ENCODE measurements at places on chromosomes 4 and X.

DNA sequence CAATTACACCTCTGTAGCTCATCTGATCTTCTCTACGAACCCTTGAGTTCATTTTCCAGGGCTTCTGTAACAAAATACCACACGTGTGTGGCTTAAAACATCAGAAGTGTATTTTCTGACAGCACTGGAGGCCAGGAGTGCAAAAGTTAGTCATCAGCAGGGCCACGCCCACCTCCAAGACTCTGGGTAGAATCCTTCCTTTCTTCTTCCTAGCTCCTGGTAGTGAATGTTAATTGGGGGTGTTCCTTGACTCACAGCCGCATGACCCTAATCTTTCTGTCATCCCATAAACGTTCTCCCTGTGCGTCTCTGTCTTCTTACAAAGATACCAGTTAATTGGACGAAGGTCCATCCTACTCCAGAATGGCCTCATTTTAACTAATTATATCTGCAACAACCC, 115.0 kb downstream of the TRIML1 start:
- DNase-seq = no peak

DNA sequence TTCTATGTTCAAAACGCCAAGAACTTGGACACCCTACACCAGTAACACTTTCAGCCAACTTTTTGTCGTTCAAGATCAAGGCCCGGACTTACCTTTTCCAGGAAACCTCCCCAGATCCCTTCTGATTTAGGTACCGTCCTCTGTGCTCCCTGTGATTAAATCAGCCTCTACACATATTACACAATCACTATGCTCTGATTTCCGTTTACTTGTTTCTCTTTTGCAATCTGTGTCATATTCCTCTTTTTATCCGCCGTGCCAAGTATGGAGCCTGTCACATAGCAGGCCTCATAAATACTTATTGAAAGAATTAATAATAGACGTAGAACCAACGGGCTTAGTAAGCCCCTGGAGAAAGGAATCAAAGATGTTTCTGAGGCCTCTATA, 722 bp upstream of the TMEM33 start:
- DNase-seq = no peak

GRCh38 chr4:6506616-6507140, 34.3 kb upstream of the PPP2R2C start:
- DNase-seq = no peak

DNA sequence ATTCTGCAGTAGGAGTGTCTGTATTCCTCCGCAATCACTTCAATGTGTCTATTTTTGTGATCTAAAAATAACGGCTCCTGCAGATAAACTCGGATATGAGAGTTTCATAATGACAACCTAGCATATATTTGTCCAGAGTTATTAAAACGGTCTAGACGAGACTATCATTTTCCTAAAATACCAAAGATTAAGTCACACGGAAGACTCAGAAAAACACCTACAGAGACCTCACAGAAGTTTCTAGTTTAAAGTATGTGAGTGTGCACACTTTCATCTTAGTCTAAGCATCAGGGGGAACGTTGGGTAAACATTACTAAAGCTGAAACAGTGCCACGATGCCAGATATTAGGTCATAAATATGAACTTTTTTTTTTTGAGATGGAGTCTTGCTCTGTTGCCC, 156.9 kb downstream of the AFAP1 start:
- no peak for DNase-seq

DNA sequence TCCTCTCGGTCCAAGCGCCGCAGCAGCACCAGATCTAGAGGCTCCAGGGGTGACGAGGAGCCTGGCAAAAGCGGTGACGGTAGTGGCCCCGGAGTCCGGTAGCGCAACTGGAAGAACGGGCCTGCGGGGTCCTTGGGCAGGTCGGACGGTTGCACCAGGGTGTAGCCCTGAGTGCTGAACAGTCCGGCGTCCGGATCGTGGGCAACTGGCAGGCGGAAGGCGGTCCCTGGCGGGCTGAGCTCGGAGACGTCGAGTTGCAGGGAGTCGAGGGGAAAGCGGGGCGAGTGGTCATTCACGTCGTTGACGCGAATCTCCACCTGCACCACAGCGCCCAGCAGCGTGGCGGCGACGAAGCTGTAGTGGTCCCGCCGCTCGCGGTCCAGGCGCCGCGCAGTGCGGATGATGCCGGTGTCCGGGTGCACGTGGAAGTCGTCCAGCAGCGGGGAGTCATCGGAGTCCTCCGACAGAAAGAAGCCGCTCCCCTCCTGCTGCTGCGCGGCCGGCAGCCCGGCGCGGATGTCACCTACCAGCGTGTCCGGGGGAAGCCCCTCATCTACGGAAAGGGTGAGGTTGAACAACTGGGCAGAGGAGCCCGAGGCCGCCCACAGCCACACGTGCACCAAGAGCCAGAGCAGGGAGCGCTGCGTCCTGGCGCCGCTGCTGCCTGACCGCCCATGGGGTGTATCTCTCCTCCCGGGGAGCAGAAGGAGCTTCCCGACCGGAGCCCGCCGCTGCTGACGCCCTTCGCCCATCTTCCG, 837 bp downstream of the DCHS2 start:
- DNase-seq = no peak

- no peak for DNase-seq
These were observed 106.8 kb upstream of the SLC4A4 start for GRCh38 chr4:71232056-71232430.

- no peak for DNase-seq
These were observed 68.6 kb downstream of the RXFP1 start for GRCh38 chr4:158590306-158590705.

DNA sequence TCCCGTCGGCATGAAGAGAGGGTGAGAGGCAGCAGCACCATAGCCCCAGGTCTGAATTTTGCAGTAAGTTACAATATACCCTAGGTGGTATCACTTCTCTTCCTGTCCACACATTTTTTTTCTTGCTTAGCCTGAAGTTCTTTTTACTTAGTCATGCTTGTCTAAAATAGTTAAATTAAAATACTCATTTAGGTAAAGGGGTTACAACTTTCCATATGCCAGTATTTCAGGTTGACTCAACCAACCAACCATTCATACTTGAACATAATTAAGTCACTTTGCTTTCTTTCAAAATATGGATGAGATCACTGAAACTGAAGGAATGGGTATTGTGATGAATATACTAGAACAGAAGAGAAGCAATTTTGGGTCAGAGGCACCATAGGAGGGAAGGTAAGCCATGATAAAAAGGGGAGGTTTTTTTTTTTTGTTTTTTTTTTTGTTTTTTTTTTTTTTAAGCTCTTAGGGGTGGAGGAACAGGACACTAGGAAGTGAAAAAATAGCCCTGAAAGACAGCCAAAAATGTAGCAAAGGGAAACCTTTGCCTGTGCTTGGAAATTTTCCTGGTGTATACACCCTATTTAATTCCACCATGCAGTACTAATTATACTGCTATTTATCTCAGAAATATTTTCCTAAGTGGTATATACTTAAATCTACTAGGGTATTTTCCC, 41.8 kb downstream of the RPS6KA3 start:
- DNase-seq = no peak

DNA sequence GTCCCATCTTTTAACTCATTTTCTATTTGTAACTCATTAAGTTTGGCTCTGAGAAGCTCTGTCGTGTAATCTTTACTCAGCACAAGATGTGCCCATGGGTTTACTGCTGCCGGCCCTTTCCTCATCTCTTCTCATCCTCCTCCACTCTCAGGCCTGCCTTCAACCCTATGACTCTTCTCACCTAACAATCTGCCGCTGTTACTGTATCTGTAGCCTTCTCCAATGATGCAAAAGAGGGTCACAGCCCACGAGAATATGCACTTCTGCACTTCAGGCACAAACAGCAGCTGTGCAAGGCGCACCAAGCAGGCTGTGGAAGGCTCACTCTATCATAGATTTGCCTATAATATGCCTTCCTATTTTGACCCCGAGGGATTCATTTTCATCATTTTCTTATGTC, 546.5 kb upstream of the GALNTL6 start:
- no peak for DNase-seq

DNA sequence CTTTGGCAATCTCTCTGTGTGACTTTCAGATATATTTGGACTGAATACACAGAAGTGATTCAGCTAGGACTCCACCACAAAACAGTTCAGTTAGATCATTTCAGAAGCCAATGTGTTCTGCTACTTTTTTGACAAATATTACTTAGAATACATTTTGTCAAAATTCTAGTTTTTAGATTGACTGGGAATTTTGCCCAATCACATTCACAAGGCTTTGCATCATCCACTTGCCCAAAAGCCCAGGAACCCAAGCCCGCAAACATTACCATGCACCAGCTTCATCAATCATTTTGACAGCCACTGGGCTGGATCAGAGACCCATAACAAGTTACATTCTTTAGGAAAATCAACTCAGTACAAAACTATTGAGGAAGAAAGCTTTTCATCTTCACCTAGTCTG, 256.6 kb upstream of the NDST3 start:
- peak; percentile 20 for DNase-seq

- DNase-seq = no peak
These were observed 115.1 kb downstream of the CRLF2 start for GRCh38 chrX:1097328-1097727.

DNA sequence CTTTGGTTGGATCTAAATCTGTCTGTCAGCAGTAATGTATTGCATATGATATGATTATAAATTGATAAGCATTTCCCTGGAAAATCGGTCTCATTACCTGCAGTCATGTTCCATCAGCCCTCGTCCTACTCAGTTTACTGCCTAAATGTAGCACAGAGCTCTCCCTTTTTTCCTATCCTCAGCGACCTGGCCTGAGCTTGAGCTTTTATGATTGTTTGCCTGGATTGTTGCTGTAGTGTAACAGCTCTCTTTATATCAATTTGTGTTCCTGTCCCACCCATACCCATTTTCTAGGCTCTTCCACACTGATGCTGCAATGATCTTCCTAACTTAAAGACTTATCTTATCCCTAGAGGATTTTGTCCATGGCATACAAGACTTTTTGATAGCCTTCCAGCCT, 95.7 kb downstream of the FRAS1 start:
- no peak for DNase-seq

GRCh38 chrX:11329021-11329420, 35.8 kb downstream of the AMELX start:
- DNase-seq = no peak

DNA sequence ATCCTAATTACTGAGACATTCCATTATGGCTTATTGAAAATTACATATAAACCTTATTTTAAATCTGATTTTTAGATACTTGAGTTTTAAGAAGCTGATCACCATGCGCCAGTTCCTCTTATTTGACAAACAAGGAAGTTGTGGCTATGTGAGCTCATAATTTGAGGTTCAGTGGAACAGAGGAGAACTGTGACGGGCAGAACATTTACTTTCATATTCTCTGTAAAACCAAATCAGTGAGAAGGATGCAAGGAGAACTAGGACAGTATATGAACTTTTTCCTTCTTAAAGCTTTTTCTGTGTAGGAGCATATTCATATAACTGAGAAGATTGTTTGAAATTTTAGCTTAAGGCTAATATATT, 25.3 kb downstream of the STIM2 start:
- DNase-seq = no peak

GRCh38 chr4:152243206-152243605, 292.7 kb downstream of the FBXW7 start:
- DNase-seq = no peak

DNA sequence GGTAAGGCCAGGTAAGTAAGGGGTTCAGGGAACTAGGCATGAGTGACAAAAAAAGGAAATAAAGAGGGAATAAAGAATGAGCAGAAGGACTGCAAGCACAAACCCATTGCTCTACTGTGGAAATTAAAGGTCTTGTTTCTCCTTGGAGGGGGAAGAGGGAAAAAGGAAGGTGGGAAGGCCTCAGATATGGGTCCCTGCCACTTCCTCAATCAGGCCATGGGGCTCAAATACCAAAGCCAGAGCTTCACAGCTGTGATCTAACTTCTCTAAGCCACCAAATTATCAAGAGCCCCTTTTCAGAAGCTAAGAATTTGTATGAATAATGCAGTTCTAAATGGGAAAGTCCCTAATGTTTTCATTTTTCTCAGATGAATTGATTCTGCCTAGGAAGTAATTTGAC, 4.7 kb downstream of the USP51 start:
- DNase-seq = no peak

GRCh38 chr4:170270628-170271027, 180.9 kb upstream of the AADAT start:
- DNase-seq = no peak

- DNase-seq = no peak
These were observed 43.2 kb downstream of the AKAP4 start for GRCh38 chrX:50157545-50158135.

DNA sequence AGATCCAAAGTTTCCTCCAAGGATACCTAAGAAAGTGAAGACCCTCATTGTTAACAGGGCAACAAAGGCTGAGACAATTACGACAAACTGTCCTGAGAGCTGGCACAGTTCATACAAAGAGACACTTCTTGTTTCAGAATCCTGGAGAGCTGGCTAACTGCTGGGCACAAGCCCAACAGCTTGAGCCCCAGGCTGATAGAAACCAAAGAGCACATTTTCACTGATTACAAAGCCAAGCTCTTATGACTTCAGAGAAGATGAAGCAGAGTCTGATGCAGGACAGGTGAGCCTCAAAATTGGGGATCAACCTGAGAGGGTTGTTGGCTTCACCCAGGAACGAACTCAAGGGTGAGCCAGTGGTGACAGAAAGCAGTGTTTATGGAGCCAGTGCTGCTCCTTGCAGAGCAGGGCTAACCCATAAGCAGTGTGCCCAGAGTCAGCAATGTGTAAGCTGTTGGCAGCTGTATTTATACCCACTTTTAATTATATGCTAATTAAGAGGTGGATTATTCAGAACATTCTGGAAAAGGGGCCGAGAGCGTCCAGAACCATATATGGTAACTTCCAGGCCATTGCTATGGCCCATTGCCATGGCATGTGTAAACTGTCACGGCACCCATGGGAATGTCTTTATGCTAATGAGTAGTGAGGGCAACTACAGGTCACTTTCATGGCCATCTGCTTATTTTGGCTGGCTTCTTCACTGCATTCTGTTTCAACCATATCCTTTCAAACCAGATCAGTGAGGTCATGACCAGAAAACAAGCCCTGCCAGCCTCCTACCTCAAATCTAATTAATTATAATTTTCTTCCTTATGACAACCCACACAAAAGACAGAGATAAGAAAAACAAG, 183.7 kb downstream of the EVC2 start:
- DNase-seq = peak; percentile 47

- DNase-seq = no peak
These were observed 64.1 kb downstream of the FAM184B start for GRCh38 chr4:17717301-17717700.

- no peak for DNase-seq
These were observed 272.7 kb upstream of the FAT4 start for GRCh38 chr4:125042041-125042440.

GRCh38 chr4:177376024-177376423, 66.2 kb downstream of the AGA start:
- no peak for DNase-seq

DNA sequence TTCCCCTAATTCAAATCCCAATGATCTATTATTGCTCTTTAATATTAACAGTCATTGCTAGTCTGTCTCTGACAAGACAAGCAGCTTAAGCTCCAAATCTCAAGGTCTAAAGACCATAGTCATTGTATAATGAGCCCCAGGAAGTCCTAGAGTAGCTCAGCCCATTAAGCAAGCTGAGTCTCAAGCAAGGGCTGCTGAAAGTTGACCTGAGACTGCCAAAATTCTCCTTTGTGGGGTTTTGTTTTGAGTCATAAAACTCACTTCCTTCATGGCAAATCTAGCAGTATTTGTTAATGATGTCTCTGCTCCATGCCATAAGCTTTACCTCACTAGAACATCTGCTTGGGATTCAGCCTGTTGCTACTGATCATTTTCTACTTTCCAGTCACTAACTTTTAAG, 313.2 kb downstream of the ANTXR2 start:
- no peak for DNase-seq
